ENCODE measurements at places on chromosomes 16 and 17. TPM values are rescaled to one million over a fixed set of nuclear protein-coding genes. Genes with fewer than 3 reads are reported as not detected.

DNA sequence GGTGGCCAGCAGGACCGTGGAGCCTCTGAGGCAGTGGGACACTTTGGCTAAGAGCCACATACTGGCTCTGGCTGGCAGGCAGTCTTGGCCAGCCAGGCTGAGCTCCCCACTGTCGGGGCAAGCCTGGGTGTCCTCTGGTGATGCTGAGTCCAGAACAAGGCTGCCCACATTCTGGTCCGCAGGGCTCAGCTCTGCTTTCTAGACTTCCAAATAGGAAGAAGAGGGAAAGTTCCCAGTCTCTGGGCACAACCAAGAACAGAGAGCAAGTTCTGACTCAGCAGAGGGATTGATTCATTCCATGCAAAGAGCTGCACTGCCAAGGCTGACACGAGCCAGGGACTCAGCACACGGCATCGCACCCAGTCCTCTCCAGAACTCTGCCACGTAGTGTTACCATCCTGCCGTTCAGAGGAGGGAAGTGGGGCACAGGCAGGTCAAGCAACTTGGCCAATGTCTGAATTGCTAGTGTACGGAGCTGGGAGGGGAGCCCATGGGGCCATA is 58.9 kb downstream of the NOS2 start:
- no peak for DNase-seq

DNA sequence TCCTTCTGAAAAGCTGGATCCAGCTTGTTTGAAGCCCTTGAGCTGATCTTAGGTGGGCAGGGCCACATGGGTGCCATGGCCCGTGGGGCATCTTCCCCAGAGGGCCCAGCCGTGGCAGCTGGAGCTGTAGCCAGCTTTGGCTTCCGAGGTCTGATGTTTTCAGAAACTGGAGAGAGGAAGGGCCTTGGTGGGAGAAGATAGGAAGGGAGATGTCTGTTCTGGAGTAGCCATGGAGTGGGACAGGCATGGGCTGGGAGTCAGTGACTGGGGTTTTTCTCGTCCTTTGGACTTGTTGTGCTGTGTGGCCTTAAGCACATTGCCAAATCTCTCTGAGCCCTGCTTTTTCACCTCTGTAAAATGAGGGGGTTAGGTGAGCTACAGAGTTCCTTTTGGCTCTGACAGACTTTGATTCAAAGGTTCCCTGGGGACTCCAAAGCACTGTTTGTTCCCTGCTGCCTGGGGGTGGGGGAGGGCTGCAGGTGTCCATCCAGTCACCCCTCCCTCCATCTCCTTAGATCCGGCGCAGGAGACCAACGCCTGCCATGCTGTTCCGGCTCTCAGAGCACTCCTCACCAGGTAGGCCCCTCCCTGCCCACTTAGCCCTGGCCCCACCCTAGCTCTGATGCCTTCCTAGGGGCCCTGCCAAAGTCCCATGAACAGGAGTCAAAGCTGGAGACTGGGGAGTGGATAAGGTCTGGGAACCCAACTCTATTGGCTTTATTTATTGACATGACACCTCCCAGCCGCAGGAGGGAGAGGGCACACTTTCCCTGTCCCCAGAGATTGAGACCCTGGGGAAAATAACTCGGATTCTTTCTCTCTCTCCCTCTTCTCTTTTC is 2.1 kb downstream of the PPP1R1B start:
- no peak for DNase-seq

GRCh38 chr17:41467561-41467960 is 375 bp upstream of the KRT32 start:
- DNase-seq = no peak

Gene PLLP
- 0.26 TPM for total RNA-seq
